Upper lobe of right lung (tissue), 1 donor: ENCODE measurements at places on chromosomes 5 and 9. TPM values are rescaled to one million over a fixed set of nuclear protein-coding genes. Genes with fewer than 3 reads are reported as not detected.

Gene PCDHGB6
- 7.5 TPM for total RNA-seq

GRCh38 chr9:131697908-131698617, 41.8 kb downstream of the RAPGEF1 start:
- DNase-seq: no peak
- peak overlapping the region; percentile 79 for H3K27ac ChIP-seq
- H3K27me3 ChIP-seq: no peaks in the 10 kb centered on the region
- no peaks in the 10 kb centered on the region for H3K36me3 ChIP-seq

Gene PCDHAC2
- 10.0 TPM for total RNA-seq

Gene SHOC1
- total RNA-seq: not detected

GRCh38 chr5:132898094-132898493, 24.6 kb downstream of the LEAP2 start:
- no peaks in the 10 kb centered on the region for H3K4me1 ChIP-seq
- H3K27ac ChIP-seq: no peak overlapping the region
- no peak overlapping the region for H3K4me3 ChIP-seq
- peaks cover 91% of the 10 kb centered on the region for H3K36me3 ChIP-seq
- no peak for DNase-seq

DNA sequence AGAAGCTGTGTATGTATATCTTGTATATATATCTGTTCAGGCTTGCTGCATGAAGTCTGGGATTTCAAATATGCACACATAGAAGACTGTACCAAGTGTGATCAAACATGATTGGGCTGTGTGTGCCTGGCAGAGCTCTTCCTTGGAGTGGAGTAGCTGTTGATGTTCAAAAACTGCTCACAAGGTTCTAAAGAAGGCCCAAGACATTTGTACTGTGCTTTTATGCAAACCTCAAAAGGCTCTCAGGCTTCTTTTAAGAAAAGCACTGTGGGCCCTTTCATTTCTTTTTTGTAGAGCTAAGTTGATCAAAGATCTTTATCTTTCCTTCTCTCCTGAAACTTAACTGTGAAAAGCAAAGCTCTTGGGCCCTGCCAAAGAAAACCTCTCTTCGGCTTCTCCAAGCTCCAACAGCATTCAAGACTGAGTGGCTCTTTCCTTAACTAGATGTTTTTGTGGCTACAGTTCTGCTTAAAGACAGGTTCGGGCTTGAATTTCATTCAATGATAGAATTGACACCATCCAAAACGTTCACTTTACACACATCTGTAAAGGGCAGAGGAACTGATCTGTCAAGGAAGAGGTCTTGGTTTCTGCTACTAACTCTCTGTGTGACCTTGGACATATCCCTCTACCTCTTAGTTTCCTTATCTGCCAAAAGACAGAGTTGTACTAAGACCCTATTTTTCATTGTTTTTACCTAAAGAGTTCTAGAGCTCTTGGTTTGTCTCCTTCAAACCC, 105.8 kb upstream of the IL6ST start:
- H3K36me3 ChIP-seq: no peaks in the 10 kb centered on the region
- no peaks in the 10 kb centered on the region for H3K27me3 ChIP-seq
- H3K4me3 ChIP-seq: no peak overlapping the region

Gene GLRA1
- total RNA-seq: not detected

DNA sequence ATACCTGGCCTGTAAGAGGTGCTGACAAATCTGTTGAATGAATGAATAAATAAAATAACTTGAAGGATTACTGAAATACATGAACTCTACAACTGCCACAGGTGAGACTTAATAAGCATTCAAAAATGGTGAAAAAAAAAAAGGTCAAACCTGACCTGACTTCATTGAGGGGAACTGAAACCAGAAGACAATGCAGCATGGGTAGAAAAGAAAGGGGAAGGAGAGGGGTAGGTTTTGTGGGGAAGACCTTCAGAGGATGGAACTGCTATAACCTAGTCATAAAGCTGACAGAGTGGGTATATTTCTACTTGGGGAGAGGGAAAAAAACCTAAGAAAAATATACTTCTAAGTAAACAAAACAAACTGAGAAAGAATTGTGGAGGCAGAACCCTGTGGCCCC, 56.6 kb downstream of the RASEF start:
- no peaks in the 10 kb centered on the region for H3K4me1 ChIP-seq
- H3K36me3 ChIP-seq: no peaks in the 10 kb centered on the region
- DNase-seq: no peak
- H3K27me3 ChIP-seq: no peaks in the 10 kb centered on the region
- no peak overlapping the region for H3K4me3 ChIP-seq

DNA sequence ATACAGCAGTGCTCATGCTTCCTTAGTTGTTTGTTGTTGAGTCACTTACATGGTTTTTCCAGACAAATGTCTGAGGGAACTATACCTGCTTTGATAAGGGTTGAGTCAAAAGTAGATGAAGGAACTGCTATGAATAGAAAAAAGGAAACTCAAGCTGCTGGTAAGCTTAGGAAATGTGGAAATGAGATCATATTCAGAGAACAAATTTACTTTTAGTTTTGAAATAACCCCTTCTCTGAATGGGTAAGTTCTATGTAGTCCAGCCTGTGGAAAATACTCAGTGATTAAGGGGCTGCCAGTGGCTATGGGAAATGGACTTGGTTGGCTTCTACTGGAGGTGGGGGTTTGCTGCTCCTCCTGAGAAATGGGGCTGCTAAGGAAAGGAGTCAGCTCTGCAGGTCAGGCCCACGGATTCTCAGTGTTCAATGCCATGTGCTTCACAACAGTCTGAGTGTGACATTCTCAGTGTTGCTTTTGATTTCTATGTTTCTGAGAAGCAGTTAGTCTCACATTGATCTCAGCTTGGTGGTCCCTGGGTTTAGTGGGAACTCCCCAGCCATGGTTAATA, 47.7 kb upstream of the GLRX start:
- no peak overlapping the region for H3K27ac ChIP-seq
- H3K4me1 ChIP-seq: peaks cover 19% of the 10 kb centered on the region
- no peaks in the 10 kb centered on the region for H3K27me3 ChIP-seq

Gene BSPRY
- total RNA-seq: 10.8 TPM

GRCh38 chr9:14846871-14847311, 63.3 kb downstream of the FREM1 start:
- H3K4me1 ChIP-seq: no peaks in the 10 kb centered on the region
- no peak overlapping the region for H3K27ac ChIP-seq
- DNase-seq: peak; percentile 78
- H3K36me3 ChIP-seq: no peaks in the 10 kb centered on the region
- no peaks in the 10 kb centered on the region for H3K27me3 ChIP-seq

DNA sequence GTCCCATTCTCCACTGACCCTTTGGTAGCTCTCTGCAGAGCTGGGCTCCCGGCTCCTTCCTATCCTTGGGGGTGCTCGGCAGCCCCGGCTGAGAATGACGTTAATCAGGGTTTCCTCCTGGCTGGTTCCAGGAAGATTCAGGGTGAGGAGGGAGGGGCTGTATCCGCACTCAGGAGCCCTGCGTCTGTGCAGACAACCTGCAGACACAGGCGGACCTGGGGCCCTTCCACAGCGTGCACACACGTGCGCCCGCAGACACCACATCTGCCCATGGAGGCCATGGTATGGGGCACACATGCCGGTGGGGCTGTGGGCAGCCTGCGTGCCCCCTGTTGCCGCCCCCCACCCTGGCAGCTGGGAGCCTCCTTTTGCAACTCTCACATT, 66.6 kb upstream of the RNU6ATAC start:
- peaks cover 24% of the 10 kb centered on the region for H3K4me1 ChIP-seq
- H3K27me3 ChIP-seq: no peaks in the 10 kb centered on the region
- DNase-seq: no peak

Gene SH3RF2
- 12.4 TPM for total RNA-seq

GRCh38 chr5:57577432-57578175, 95.0 kb upstream of the ACTBL2 start:
- H3K36me3 ChIP-seq: no peaks in the 10 kb centered on the region
- no peak overlapping the region for H3K4me3 ChIP-seq
- no peak overlapping the region for H3K27ac ChIP-seq
- H3K27me3 ChIP-seq: no peaks in the 10 kb centered on the region
- DNase-seq: no peak
- H3K4me1 ChIP-seq: no peaks in the 10 kb centered on the region

GRCh38 chr5:54425258-54425657, 30.2 kb upstream of the HSPB3 start:
- H3K4me3 ChIP-seq: no peak overlapping the region
- DNase-seq: no peak
- no peaks in the 10 kb centered on the region for H3K36me3 ChIP-seq
- H3K27me3 ChIP-seq: no peaks in the 10 kb centered on the region

- H3K36me3 ChIP-seq: no peaks in the 10 kb centered on the region
- no peak overlapping the region for H3K4me3 ChIP-seq
- DNase-seq: no peak
- no peaks in the 10 kb centered on the region for H3K4me1 ChIP-seq
- H3K27ac ChIP-seq: no peak overlapping the region
Observed at GRCh38 chr9:12318732-12319685, 374.2 kb upstream of the TYRP1 start.

Gene CCNJL
- total RNA-seq: 16.6 TPM

Gene LCN9
- not detected for total RNA-seq

GRCh38 chr9:7910426-7911020, 110.9 kb upstream of the DMAC1 start:
- DNase-seq: no peak
- H3K4me3 ChIP-seq: no peak overlapping the region
- H3K36me3 ChIP-seq: no peaks in the 10 kb centered on the region
- no peak overlapping the region for H3K27ac ChIP-seq
- no peaks in the 10 kb centered on the region for H3K4me1 ChIP-seq
- no peaks in the 10 kb centered on the region for H3K27me3 ChIP-seq

DNA sequence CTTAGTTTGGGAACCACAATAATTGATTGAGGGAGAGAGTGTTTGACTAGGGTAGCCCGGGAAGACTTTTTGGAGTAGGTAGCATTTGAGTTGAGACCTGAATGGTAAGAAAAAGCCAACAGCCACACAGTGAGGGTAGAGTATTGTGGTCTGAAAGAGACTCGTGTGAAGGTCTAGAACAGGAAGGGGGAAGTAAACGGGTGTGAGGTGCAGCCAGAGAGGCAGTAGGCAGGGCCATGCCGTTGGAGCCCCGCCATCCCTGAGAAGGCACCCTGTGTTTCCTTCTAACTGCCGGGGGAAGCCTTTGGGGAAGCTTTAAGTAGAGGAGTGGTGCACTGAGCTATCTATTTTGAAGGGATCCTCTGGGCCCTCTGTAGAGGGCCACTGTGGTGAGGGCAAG, 3.5 kb upstream of the F2RL2 start:
- no peaks in the 10 kb centered on the region for H3K27me3 ChIP-seq
- DNase-seq: no peak
- H3K27ac ChIP-seq: no peak overlapping the region

Gene MARCHF6
- 150 TPM for total RNA-seq

Gene SLC34A3
- total RNA-seq: 0.23 TPM

Gene GTF3C4
- 12.9 TPM for total RNA-seq

DNA sequence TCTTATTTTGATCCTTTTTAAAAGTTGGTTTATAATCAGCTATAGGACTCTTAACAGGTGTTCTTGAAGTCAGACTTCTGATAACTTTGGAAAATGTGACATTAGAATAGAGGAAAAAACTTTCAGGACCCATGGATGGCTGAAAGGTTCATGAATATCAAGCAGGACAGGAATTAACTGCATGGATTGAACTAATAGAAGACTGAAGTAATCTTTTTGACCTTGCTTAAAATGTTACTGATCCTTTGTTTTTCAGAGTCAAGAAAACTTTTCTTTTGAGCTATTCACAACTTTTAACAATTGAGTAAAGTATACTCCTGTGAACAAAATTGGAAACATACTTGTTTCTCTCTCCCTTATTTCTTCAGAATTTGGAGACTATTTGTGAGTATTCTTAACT, 79.2 kb downstream of the PLK2 start:
- no peak overlapping the region for H3K27ac ChIP-seq
- no peak overlapping the region for H3K4me3 ChIP-seq
- H3K4me1 ChIP-seq: no peaks in the 10 kb centered on the region
- H3K27me3 ChIP-seq: no peaks in the 10 kb centered on the region

DNA sequence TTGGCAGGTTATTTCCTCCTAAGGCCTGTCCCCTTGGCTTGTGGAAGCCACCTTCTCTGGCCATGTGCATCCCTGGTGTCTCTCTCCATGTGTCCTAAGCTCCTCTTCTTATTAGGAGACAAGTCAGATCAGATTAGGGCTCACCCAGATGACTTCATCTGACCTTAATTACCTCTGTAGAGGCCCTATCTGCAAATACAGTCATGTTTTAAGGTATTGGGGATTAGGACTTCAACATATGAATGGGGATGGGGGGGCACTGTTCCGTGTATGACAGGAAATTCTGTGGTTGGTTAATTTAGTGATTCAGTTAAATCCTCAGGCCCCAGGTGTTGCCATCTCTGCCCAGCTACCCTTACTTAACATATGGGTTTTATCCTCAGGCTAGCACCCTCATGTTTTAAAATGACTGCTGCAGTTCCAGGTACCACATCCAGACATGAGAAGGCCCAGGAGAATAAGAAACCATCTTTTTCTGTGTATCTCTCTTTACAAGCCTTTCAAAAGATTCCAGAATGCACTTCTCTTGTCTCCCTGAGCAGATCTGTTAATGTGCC, 51.9 kb upstream of the RAI14 start:
- no peaks in the 10 kb centered on the region for H3K36me3 ChIP-seq
- no peak for DNase-seq

DNA sequence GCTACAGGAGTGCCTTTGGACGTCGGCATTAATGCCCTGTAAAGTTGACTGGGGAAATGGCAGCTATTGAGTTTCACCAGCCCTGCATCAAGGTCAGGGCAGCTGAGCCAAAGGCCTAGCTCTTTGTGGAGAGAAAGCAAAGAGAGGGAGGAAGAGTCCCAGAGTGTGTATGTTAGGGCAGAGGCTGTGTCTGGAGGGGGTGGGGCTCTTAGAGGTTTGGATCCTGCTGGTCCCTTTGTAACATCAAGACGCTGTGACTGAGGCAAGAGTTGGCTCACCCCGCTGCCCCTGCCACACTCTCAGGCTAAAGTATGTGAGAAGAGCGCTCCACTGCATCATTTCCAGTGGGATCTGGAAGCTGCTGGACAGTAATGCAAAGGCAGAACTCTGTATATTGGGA, 34.3 kb downstream of the TMOD1 start:
- no peak overlapping the region for H3K27ac ChIP-seq
- peak; percentile 15 for DNase-seq
- no peak overlapping the region for H3K4me3 ChIP-seq
- H3K27me3 ChIP-seq: no peaks in the 10 kb centered on the region
